ENCODE measurements at places on chromosomes 6 and 20.
A peak's percentile ranks its signal among the peaks of the same experiment; 100 is the strongest.

DNA sequence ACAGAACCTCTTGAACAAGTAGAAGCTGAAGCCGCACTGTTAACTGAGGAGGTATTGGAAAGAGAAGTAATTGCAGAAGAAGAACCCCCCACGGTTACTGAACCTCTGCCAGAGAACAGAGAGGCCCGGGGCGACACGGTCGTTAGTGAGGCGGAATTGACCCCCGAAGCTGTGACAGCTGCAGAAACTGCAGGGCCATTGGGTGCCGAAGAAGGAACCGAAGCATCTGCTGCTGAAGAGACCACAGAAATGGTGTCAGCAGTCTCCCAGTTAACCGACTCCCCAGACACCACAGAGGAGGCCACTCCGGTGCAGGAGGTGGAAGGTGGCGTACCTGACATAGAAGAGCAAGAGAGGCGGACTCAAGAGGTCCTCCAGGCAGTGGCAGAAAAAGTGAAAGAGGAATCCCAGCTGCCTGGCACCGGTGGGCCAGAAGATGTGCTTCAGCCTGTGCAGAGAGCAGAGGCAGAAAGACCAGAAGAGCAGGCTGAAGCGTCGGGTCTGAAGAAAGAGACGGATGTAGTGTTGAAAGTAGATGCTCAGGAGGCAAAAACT is 40.1 kb downstream of the ZBTB2 start:
- DNase-seq: no peak

- DNase-seq: peak; percentile 54
These were observed 106.2 kb downstream of the KIF13A start for GRCh38 chr6:17881085-17881858.

- DNase-seq: peak; percentile 57
These were observed 47.9 kb upstream of the EPB41L1 start for GRCh38 chr20:36106606-36107005.

DNA sequence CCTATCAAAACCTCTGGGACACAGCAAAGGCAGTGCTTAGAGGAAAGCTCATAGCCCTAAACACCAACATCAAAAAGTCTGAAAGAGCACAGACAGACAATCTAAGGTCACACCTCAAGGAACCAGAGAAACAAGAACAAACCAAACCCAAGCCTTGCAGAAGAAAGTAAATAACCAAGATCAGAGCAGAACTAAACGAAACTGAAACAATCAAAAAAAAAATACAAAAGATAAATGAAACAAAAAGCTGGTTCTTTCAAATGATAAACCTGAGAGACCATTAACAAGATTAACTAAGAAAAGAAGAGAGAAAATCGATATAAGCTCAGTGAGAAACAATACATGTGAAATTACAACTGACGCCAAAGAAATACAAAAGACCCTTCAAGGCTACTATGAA is 34.8 kb upstream of the RUNX2 start:
- DNase-seq: no peak

- DNase-seq: no peak
These were observed 2.9 kb downstream of the CCND3 start for GRCh38 chr6:41938590-41939175.

GRCh38 chr6:35507221-35507620 is 5.5 kb downstream of the TULP1 start:
- DNase-seq: no peak
